ENCODE measurements at places on chromosomes 6 and 20. TPM values are rescaled to one million over a fixed set of nuclear protein-coding genes. Genes with fewer than 3 reads are reported as not detected.

Gene GATA5
- total RNA-seq: not detected

Gene DOK5
- 85.6 TPM for total RNA-seq

Gene NT5E
- 67.2 TPM for total RNA-seq

Gene PRR18
- total RNA-seq: not detected

Gene GRM1
- total RNA-seq: under 0.01 TPM

Gene NRSN1
- total RNA-seq: not detected

Gene SERPINB6
- 102 TPM for total RNA-seq

Gene KHDC1L
- not detected for total RNA-seq

Gene PBOV1
- not detected for total RNA-seq

Gene SYTL3
- total RNA-seq: 10.5 TPM

Gene SAMD5
- total RNA-seq: 0.09 TPM

Gene GNAS-AS1
- total RNA-seq: 0.81 TPM

Gene KIF25
- total RNA-seq: not detected

Gene MAFB
- total RNA-seq: 42.8 TPM

Gene TULP4
- 131 TPM for total RNA-seq

Gene RFX6
- not detected for total RNA-seq

Gene SPATA25
- total RNA-seq: 2.1 TPM

Gene RRAGD
- 1.4 TPM for total RNA-seq

Gene RAB44
- not detected for total RNA-seq

Gene PLCB1
- 46.5 TPM for total RNA-seq

Gene SIRPB1
- not detected for total RNA-seq

Gene BPIFA1
- not detected for total RNA-seq

Gene ANKEF1
- total RNA-seq: 0.65 TPM

Gene ROS1
- total RNA-seq: 0.18 TPM

Gene F13A1
- total RNA-seq: not detected

Gene SPTLC3
- total RNA-seq: 6.8 TPM

Gene RNF39
- total RNA-seq: not detected

Gene C6orf58
- not detected for total RNA-seq

Gene VSTM2L
- 1.4 TPM for total RNA-seq

Gene OR2B3
- not detected for total RNA-seq

Measured in fibroblast of the aortic adventitia (primary cell).